ENCODE measurements at places on chromosomes 2 and 18. TPM values are rescaled to one million over a fixed set of nuclear protein-coding genes. Genes with fewer than 3 reads are reported as not detected.
A peak's percentile ranks its signal among the peaks of the same experiment; 100 is the strongest.

DNA sequence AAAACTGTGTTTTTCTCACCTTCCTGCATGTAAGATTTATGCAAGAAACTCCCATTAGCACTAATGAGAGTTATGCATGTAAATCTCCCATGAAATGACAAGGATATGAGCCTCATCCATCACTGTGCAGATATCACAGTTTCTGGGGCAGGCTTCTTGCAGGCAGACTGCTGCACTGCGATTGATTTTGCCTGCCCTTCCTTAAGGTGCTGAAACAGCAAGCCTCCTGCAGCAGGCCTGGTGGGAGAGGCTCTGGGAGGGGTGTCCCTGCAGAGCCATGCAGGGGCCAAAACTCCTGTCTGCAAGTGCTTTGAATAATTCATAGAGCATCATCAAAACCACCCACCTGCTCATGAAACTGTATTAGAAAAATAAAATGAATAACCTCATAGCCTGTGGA, 285.9 kb downstream of the MYT1L start:
- no peak overlapping the region for H3K27ac ChIP-seq
- no peak for DNase-seq
- no peak overlapping the region for H3K4me3 ChIP-seq

DNA sequence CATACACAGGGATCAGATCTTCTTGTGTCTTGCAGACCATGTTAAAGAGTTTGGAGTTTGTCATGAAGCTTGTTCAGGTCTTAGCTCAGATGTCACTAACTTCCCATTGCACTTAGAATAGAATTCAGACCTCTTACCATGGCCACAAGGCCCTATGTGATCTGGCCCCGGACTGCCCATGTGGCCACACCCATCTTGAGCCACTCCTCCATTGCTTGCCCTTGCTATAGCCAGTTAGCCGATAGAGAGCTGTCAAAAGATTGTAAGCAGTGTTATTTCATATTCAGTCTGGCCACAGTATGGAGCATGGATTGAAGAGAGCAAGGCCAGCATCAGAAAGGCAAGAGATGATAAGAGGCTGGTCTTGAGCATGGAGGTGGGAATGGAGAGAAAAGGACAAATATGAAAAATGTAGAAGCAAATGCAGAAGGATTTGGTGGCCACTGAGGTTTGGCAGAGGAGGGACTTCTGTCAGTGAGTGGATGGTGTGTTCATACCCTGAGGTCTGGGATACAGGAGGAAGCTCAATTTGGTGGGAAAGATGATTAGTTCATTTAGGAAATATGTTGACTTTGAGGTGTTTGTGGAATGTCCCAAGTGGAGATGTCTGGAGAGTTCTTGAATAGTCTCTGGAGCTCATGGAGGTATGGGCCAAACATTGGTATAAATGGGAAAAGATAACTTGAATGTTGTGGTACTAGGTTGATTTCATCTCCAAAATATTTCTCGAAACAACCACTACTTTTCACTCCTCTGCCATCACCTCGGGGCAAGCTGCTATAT, 10.6 kb downstream of the DGUOK start:
- no peak overlapping the region for H3K27ac ChIP-seq
- no peak overlapping the region for H3K4me3 ChIP-seq
- no peaks in the 10 kb centered on the region for H3K27me3 ChIP-seq

DNA sequence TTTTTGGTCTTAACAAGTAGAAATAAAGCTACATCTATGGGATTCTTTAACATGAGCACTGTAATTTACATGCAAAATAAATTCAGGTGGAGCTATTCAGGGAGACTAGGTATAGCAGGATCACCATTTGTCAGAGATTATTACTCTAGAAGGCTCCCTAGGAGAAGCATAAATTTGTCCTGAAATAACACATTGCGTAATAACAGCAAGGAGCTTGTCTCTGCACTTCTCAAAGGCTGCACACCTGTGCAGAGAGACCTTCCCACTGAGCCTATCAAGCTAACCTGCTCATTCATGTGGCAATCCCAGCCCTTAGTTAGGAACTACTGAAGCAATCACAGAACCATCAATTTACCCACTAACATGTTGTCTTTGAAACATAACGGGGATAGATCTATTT, 437.4 kb upstream of the MC4R start:
- no peaks in the 10 kb centered on the region for H3K27me3 ChIP-seq
- no peaks in the 10 kb centered on the region for H3K4me1 ChIP-seq
- no peaks in the 10 kb centered on the region for H3K36me3 ChIP-seq
- no peak overlapping the region for H3K4me3 ChIP-seq
- no peak overlapping the region for H3K27ac ChIP-seq

- no peak overlapping the region for H3K4me3 ChIP-seq
- no peaks in the 10 kb centered on the region for H3K4me1 ChIP-seq
- H3K27ac ChIP-seq: no peak overlapping the region
- no peaks in the 10 kb centered on the region for H3K36me3 ChIP-seq
- H3K27me3 ChIP-seq: no peaks in the 10 kb centered on the region
- peak; percentile 50 for DNase-seq
Observed at GRCh38 chr2:109270505-109271312, 141.7 kb downstream of the SH3RF3 start.

DNA sequence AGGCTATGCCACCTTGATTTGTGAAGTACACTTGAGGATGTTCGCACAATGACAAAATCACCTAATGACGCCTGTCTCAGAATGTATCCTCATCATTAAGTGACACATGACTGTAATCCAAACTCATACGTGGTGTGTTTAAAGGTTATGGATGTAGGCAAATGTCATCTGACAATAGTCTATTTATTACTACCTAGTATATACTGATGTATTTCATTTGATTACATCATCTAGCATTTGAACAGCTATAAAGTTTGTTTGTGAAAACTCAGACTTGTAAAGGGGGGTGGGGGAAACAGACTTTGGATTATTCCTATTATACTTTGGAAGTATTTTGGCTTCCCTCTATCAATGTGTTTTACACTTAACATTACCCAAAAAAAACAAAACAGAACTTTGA, 129.9 kb downstream of the TANC1 start:
- no peaks in the 10 kb centered on the region for H3K36me3 ChIP-seq
- H3K4me3 ChIP-seq: no peak overlapping the region
- DNase-seq: no peak
- H3K27ac ChIP-seq: peak overlapping the region; percentile 18

- peak; percentile 93 for DNase-seq
- H3K4me3 ChIP-seq: no peak overlapping the region
- H3K27ac ChIP-seq: no peak overlapping the region
- H3K4me1 ChIP-seq: peaks cover 11% of the 10 kb centered on the region
- H3K27me3 ChIP-seq: peaks cover 58% of the 10 kb centered on the region
Observed at GRCh38 chr2:29747786-29748470, 173.5 kb downstream of the ALK start.

- DNase-seq: no peak
- H3K4me1 ChIP-seq: no peaks in the 10 kb centered on the region
- H3K36me3 ChIP-seq: no peaks in the 10 kb centered on the region
- H3K4me3 ChIP-seq: no peak overlapping the region
Observed at GRCh38 chr2:202196727-202197126, 41.7 kb downstream of the SUMO1 start.

- H3K36me3 ChIP-seq: no peaks in the 10 kb centered on the region
- no peak for DNase-seq
- no peaks in the 10 kb centered on the region for H3K27me3 ChIP-seq
- no peak overlapping the region for H3K4me3 ChIP-seq
- H3K27ac ChIP-seq: no peak overlapping the region
- peaks cover 6% of the 10 kb centered on the region for H3K4me1 ChIP-seq
Observed at GRCh38 chr2:237935740-237936452, 30.9 kb upstream of the UBE2F start.

DNA sequence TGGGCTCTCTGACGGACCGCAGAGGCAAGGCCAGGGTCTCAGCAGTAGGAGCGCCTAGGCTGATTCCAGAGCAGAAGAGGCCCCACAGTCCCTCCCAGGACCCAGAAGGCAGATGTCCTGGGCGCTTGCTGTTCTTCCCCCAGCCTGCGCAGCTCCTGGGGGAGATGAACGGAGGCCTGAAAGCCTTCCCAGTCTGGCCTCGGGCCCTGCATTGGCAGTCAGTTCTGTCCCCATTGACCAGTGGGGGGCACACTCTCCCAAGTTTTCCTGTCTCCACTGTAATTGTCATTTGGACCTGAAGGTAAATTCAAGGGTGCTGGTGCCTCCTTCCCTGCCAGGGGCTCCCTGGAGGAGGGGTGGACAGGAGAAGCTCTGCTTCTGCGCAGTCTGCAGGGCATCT, 345.7 kb downstream of the CYP26B1 start:
- H3K4me1 ChIP-seq: no peaks in the 10 kb centered on the region
- H3K27me3 ChIP-seq: peaks cover 22% of the 10 kb centered on the region
- DNase-seq: peak; percentile 95
- no peak overlapping the region for H3K27ac ChIP-seq
- H3K36me3 ChIP-seq: no peaks in the 10 kb centered on the region

DNA sequence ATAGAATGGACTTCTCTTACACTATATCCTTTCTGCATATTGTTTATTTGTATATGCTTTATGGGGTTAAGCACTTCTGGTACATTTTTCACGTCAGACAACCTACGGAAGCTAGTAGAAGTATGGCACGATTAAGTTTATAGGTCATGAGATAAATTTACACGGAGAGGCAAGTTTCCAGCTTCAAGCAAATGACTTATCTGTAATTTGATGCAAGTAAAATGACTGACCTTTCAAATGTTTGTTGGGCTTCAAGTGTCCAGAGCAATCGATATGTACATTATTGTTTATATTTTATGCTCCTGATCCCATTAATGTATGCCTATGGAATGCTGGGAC, 97.5 kb upstream of the EFEMP1 start:
- DNase-seq: no peak
- H3K4me1 ChIP-seq: no peaks in the 10 kb centered on the region
- no peak overlapping the region for H3K4me3 ChIP-seq
- H3K36me3 ChIP-seq: no peaks in the 10 kb centered on the region

DNA sequence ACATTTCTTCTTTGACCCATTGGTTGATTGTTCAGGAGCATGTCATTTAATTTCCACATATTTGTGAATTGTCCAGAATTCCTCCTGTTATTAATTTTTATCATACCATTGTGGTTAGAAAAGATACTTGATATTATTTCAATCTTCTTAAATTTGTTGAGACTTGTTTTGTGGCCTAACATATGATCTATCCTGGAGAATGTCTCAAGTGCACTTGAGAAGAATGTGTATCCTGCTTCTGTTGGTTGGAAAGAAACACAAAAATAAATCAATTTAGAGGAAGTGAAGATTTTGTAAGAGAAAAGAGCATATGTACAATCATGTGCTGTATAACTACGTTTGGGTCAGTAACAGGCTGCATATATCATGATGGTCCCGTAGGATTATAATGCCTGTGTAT, 118.6 kb upstream of the CDC42EP3 start:
- no peak overlapping the region for H3K4me3 ChIP-seq
- no peak for DNase-seq
- H3K27ac ChIP-seq: no peak overlapping the region

DNA sequence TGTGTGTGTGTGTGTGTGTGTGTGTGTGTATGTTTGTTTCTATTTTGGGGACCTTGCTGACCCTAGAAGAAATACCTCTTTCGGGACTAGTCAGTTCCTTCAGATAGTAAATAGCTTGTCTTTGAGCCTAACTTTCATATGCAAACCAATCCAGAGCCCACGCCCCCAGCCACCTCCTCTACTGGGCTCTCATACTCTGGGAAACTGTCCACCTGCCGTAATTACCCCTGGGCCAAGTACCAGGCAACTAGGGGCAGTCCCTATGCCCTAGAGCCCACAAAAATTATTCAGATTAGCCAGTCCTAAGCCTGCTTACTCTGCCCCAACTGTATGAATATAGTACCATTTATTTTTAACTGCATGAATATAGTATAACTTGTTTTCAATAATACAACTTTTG, 970.4 kb downstream of the EPHA4 start:
- no peaks in the 10 kb centered on the region for H3K4me1 ChIP-seq
- H3K27me3 ChIP-seq: no peaks in the 10 kb centered on the region
- H3K27ac ChIP-seq: no peak overlapping the region

DNA sequence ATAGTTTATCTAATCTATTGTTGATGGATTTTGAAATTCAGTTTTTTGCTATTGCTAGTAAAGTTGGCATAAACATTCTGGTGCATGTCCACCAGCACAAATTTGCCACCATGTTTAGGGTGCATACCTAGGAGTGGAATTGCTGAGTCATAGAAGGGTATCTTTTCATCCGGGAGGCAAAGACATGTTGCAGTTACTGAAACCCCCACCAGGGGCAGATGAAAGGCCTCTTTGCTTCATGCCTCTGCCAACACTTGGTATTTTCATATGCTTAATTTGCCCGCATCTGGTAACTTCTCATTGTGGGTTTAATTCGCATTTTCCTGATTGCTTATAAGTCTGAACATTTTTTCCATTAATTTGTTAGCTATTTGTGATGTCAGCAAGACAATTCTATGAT, 8.2 kb downstream of the DCC start:
- H3K4me3 ChIP-seq: no peak overlapping the region
- H3K36me3 ChIP-seq: no peaks in the 10 kb centered on the region
- no peak for DNase-seq
- H3K27me3 ChIP-seq: no peaks in the 10 kb centered on the region
- no peaks in the 10 kb centered on the region for H3K4me1 ChIP-seq

- H3K27ac ChIP-seq: no peak overlapping the region
- H3K4me3 ChIP-seq: no peak overlapping the region
- no peaks in the 10 kb centered on the region for H3K4me1 ChIP-seq
Observed at GRCh38 chr2:191959209-191959608, 112.3 kb upstream of the CAVIN2 start.

DYNAP gene
- total RNA-seq: not detected

GALR1 gene
- not detected for total RNA-seq

MC5R gene
- 0.36 TPM for total RNA-seq

LRP1B gene
- total RNA-seq: not detected

AQP12A gene
- not detected for total RNA-seq

HRH4 gene
- total RNA-seq: under 0.01 TPM

CNGA3 gene
- 0.29 TPM for total RNA-seq

ITGAV gene
- total RNA-seq: 311 TPM
